ENCODE measurements at places on chromosomes 3 and 15.

- DNase-seq = no peak
Observed at GRCh38 chr15:79316864-79317263, 6.0 kb downstream of the TMED3 start.

GRCh38 chr15:53472883-53473282, 286.6 kb downstream of the WDR72 start:
- no peak for DNase-seq

- DNase-seq = no peak
Observed at GRCh38 chr3:134228479-134228878, 22.2 kb downstream of the RYK start.

GRCh38 chr3:14839236-14839635, 20.5 kb downstream of the FGD5 start:
- DNase-seq = no peak

DNA sequence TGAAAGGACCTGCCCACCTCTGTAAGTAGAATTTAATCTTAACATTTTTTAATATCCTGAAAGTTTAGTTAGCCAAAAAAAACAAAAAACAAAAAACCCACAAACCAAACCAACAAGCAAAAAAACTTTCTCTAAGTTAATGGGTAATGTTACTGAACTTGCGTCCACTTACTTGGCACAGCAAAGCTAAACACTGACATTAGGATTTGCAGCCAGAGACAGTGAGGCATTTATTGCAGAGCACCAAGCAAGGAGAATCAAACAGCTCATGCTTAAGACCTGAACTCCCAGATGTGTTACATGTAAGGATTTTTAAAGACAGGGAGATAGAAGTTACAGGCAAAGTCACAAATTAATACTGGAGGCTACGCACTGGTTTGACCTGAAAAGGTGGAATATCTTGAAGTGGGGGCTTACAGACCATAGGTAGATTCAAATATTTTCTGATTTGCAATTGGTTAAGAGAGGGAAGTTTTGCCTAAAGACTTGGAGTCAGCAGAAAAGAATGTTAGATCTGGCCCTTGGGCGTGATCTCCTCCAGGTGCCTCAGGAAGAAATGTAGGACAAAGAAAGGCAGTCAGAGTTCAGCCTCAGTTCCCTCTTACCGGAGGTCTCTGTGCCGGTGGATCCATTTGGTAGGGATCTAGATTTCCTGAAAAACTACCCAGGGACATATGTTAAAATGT, 205.0 kb downstream of the ADAMTSL3 start:
- DNase-seq = no peak

DNA sequence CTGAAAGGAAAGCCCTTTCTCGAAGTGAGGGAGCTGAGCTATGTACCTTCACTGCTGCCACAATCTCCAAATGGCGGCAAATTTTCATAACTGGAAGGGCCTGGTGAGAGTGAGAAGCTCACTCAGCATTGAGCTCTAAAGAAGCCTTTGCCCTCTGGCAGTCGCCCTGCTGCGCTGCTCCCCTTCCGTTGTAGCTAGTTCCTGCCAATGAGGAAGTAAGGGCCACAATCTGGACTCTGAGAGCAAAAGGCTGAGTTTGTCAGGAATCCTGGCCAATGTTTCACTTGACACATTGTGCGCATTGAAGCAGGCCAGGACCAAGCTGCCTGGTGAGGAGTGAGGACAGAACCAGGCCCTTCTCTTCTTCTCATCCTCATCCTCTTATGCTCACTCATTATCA, 579.5 kb downstream of the PDCD6IP start:
- DNase-seq = no peak

DNA sequence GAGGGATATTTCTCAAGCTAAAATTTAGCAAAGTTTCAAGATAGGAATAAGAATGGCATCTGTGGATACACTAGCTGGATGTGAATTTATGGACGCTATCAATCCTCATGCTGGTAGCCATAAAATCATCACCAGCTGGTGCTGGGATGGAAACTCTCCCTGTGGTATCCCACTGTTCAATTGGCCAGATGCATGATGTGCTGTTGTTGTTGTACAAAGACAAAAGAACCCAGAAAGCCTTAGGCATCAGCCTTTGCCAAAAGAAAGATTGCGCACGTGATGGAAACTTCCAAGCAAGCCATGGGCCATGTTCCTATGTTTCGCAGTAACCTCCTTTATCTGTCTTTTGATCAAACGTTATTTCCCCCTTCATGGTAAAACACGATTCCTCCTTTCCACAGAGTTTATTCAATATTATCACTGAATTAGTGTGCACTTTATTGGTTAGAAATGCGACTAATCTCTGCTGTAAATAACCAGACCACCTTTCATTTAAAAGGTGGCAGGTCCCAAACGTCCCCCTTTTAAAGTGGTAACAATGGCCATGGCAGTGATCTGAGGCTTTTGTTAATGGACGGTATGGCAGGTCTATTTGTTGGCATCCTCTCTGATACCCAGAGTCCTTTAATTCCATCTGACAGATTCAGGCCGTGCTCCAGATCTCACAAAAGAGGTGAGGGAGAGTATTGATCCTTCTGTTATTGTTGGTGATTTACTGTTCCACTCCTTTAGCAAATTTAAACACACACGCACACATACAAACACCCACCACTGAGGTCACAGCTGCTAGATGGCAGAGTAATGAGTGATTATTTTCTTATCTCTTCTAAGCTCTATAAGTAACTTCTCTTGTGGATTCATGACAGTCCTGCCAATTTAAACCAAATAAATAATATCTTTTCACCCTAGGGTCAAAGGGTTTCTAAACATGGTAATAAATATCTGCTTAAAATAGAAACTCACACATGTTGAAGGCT, 291.2 kb upstream of the KCNMB2 start:
- DNase-seq = no peak

DNA sequence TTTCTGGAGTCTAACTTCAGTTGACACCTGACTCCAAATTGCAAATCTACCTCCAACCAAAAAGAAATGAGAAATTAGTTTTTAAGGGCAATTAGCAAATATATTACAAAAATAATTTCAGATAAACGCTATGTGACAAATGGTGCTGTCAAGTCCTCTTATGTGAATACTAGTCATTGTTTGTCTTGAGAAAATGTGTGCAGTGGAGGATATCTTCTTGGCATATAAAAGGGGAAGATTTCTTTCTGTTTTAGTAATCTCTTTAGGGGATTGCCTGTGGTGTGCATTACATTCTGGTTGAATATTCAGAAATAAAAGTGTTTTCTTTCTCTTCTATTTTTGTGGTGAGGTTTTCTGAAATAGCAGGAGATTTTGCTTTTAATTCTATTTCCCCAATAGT, 3.0 kb upstream of the GCSAM start:
- DNase-seq = no peak

- no peak for DNase-seq
Observed at GRCh38 chr15:27327467-27328025, 356.6 kb downstream of the GABRG3 start.

DNA sequence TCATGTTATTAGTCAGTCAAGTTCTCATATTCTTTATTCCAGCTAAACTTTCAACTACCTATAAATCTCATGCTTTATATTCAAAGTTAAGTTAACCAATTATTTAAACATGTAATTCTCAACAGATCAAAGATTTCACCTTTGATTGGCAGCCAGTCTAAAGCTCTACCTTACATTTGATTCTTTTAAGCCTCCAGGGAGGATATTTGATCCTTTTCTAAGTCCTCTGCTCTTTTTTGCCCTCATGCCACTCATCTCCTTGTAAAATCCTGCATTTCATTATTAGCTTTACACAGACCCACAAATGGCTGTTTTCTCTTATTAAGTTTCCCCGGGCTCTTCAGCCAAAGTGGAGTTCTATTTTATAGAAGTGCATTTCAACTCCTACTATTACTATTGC, 134.1 kb downstream of the NLGN1 start:
- no peak for DNase-seq

DNA sequence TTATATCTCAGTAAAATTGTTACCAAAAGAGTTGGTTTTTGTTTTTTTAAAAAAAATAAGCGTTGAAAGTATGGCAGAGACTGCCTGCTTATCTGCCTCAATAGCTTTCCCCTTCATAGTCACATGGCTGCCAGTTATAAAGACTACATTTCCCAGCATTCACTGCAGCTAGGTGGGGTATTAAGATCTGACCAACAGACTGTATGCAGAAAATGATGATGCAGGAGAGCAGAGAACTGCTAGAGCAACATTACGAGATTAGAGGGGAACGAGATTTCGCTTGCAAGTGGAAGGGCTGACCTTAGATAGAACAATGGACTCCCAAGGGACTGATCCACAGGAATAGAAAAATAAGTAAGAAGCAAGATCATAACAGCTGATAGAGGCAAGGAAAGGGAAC, 14.3 kb downstream of the RHOA start:
- no peak for DNase-seq

DNA sequence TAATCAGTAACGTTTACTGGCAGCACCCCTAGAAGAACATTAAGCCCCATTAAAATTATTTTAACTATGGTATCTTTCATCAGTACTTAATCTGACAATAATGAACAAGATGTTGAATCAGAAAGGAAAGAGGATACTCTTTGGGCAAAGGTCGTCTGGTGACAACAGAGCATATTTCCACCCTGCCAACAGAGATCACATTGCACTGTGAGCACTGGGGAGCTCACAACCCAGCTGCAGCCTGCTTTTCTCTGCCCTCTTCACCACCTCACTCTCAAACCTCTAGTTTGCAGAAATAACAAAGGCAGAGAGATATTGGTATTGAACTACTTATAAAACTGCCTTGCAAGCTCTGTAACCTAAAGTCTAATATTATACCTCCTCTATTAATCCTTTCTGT, 130.0 kb downstream of the FBN1 start:
- DNase-seq = no peak

GRCh38 chr3:141699324-141699723, 38.8 kb upstream of the RNF7 start:
- no peak for DNase-seq

- DNase-seq = no peak
Observed at GRCh38 chr3:127325629-127325961, 37.7 kb upstream of the PRR20G start.

DNA sequence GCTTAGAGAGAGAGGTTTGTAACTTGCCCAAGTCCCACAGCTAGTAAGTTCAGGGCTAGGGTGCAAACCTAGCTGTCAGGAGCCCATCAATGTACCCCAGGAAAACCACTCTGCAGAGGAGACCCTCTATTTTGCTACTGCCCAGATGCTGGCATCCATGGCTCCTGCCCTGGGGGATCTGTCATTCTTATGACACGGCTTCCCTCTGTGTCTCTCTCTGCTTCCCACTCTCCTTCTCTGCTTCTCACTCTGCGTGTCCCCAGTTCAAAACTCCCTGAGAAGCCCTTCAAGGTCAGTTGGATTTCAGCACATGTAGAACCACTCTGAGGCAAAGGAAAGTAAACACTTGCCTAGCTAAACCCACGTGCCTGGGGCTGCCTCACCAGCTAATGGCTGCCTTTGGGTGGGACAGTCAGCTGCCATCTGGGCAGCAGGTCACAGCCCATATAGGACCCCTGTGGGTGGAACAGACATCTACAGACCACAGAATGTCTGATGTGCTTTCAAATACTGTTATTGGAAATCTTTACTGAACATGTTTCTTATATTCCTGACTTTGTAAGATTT, 29.4 kb upstream of the SLCO2A1 start:
- DNase-seq = no peak

GRCh38 chr3:37457378-37458065, 283.1 kb upstream of the LRRFIP2 start:
- no peak for DNase-seq

GRCh38 chr15:64158363-64159134, 4.3 kb downstream of the PPIB start:
- no peak for DNase-seq

DNA sequence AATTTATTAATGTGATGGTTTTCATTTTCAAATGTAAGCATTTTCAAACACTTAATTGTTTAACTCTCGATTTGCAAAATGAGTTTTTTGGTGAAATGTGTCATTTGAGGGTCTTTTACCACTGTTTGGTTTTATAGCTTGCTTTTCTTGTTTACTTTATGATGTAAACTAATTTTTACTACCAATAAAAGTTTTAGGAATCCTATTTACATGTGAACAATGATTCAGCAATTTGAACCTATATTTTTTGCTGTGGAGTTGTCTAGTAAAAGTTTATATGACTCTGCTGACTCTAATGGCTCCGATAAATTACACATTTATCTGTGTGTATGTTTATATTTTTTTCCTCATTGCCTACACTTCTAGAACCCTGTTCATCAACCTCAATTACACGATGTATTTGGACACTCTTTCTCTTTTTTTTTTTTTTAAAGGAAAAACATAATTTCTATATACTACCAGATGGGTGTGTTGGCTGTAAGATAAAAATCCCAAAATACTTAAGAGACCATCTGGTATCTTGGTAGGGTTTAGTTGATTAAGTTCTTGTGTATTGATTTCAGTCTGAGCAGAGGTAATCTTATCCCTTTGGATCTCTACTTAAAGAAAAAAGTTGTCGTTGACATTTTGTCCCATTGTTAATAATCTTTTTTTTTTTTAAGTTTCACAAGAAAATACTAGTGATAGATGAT, 89.5 kb downstream of the PTPRG start:
- no peak for DNase-seq
